Left renal pelvis (tissue), 4 donors: ENCODE measurements at places on chromosomes 2 and 18. TPM values are rescaled to one million over a fixed set of nuclear protein-coding genes. Genes with fewer than 3 reads are reported as not detected.

Gene SLC9A4
- 10.7 TPM for polyA plus RNA-seq

Gene RFX8
- 0.67 TPM for polyA plus RNA-seq

Gene FBXO48
- 1.9 TPM for polyA plus RNA-seq

Gene ARHGEF4
- 15.7 TPM for polyA plus RNA-seq

Gene C2orf78
- polyA plus RNA-seq, result not detected

Gene RAB27B
- 6.0 TPM for polyA plus RNA-seq

Gene CCDC85A
- 1.3 TPM for polyA plus RNA-seq

Gene MRO
- 2.1 TPM for polyA plus RNA-seq

Gene ALPI
- polyA plus RNA-seq, result 0.06 TPM

Gene INPP5D
- polyA plus RNA-seq, result 7.5 TPM

Gene LYG1
- 3.6 TPM for polyA plus RNA-seq

Gene NEURL3
- polyA plus RNA-seq, result 0.15 TPM

Gene FBLN7
- 9.8 TPM for polyA plus RNA-seq

Gene GLS
- polyA plus RNA-seq, result 82.9 TPM

Gene PSMA8
- polyA plus RNA-seq, result 0.08 TPM

Gene SH3RF3
- 4.9 TPM for polyA plus RNA-seq

Gene MDH1B
- 12.5 TPM for polyA plus RNA-seq

Gene ANKRD62
- polyA plus RNA-seq, result 0.15 TPM

Gene TMEM200C
- polyA plus RNA-seq, result 1.0 TPM

Gene FKBP1B
- 10.3 TPM for polyA plus RNA-seq

Gene UGT1A10
- polyA plus RNA-seq, result not detected

Gene CD8B2
- polyA plus RNA-seq, result 0.40 TPM

Gene PLGLB1
- 5.4 TPM for polyA plus RNA-seq

Gene GALNT3
- polyA plus RNA-seq, result 2.8 TPM

Gene KRTCAP3
- polyA plus RNA-seq, result 7.6 TPM

Gene SLC11A1
- 0.57 TPM for polyA plus RNA-seq

Gene POTEI
- 0.27 TPM for polyA plus RNA-seq

Gene HNMT
- 60.8 TPM for polyA plus RNA-seq

Gene DLX1
- polyA plus RNA-seq, result 0.14 TPM

Gene ECEL1
- polyA plus RNA-seq, result 18.8 TPM

Gene TEKT4
- polyA plus RNA-seq, result not detected

Gene ANKRD29
- 1.1 TPM for polyA plus RNA-seq

Gene HOXD13
- 0.10 TPM for polyA plus RNA-seq

Gene POTEJ
- 0.12 TPM for polyA plus RNA-seq

Gene SLC14A1
- 4.5 TPM for polyA plus RNA-seq

Gene RUFY4
- polyA plus RNA-seq, result 0.37 TPM

Gene GPR55
- polyA plus RNA-seq, result 0.19 TPM

Gene LBX2
- 1.3 TPM for polyA plus RNA-seq
